ENCODE measurements at places on chromosomes 1 and 21. TPM values are rescaled to one million over a fixed set of nuclear protein-coding genes. Genes with fewer than 3 reads are reported as not detected.

ABL2 gene
- 87.2 TPM for total RNA-seq

CD164L2 gene
- not detected for total RNA-seq

SLC30A2 gene
- total RNA-seq = not detected

KPRP gene
- total RNA-seq = not detected

GJB3 gene
- not detected for total RNA-seq

TNFSF4 gene
- total RNA-seq = 1.1 TPM

ACOT11 gene
- total RNA-seq = 2.9 TPM

MATN1 gene
- under 0.01 TPM for total RNA-seq

DMRTA2 gene
- under 0.01 TPM for total RNA-seq
